ENCODE measurements at places on chromosomes 12 and 14. TPM values are rescaled to one million over a fixed set of nuclear protein-coding genes. Genes with fewer than 3 reads are reported as not detected.

C12orf60 gene
- total RNA-seq, result not detected

KRT8 gene
- total RNA-seq, result 331 TPM

GPR84 gene
- not detected for total RNA-seq

GRIP1 gene
- total RNA-seq, result 4.0 TPM

C12orf54 gene
- not detected for total RNA-seq

SVOP gene
- not detected for total RNA-seq

CDH24 gene
- total RNA-seq, result 3.0 TPM

KRT1 gene
- not detected for total RNA-seq

SIX4 gene
- 1.4 TPM for total RNA-seq

RND1 gene
- 23.0 TPM for total RNA-seq

TAS2R50 gene
- 1.0 TPM for total RNA-seq

ALDH1L2 gene
- 11.6 TPM for total RNA-seq
